Astrocyte of the hippocampus (primary cell): ENCODE measurements at places on chromosomes 16 and 17.

GRCh38 chr17:57940653-57941329 is 14.4 kb downstream of the CUEDC1 start:
- DNase-seq, result no peak

DNA sequence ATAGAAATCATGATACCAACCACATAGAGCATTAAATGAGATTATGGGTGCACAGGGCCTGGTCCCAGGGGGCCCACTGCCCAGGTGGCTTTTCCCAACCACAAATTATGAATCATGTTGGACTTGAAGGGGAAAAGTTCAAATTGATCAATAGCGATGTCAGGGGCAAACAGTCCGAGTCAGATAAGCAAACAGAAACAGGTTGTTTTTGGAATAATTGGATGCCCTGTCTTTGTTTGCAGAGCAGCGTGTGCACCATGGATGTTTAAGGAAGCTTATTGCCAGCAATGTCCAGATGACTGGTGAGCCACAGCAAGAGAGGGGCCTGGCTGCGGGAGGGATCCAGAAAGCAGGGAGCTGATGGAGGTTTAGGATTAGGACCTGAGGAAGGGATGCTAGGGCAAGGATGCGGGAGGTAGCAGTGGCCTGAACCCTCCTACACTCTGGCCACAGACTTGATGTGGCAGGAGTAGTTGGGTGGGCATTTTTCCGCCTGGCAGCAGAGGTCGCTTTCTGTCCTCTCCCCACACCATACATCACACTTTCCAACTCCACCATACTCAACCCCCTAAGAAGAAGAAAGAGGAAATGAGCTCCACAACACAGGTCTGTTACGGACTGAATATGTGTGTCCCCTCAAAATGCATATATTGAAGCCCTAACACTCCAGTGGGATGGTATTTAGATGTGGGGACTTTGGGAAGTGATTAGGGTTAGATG is 266.4 kb upstream of the RPL38 start:
- no peak for DNase-seq

DNA sequence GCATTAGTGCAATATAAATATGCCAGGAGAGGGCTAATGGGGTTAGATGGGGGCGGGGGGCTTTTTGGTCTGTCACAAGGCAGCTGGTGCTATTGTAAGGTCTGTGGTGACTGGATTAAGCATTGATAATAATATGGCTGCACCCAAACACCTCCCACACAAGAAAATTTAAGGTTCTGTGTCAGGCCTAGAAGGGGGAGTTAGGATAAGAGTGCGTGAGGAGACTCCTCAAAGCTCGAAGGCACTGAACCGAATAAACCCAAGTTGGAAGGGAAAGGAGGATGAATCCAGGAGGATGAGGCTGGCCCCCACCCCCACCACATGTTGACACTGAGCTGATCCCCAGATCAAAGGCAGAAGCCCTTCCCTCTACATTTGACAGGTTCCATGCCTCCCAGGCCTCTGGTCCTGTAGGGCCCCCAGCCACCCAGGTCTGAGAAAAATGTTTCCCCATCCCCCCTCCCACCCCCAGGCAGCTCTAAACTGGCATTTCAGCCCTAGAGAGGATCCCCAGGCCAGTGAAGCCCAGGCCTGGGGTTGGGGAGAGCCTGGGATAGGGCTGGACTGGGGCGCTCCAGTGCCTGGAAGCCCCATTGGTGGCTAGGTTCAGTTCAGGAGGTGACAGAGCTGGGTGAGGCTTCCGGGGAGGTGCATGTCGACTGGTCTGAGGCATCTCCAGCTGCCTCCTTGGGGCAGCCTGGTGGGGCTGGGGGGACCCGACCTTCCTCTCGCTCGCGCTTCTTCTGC is 1.7 kb downstream of the HOXB1 start:
- DNase-seq, result no peak

GRCh38 chr17:19384723-19385391 is 2.1 kb downstream of the MFAP4 start:
- peak; percentile 46 for DNase-seq

- DNase-seq, result peak; percentile 21
These were observed 13.8 kb upstream of the SP2 start for GRCh38 chr17:47882247-47882646.

GRCh38 chr17:75514299-75514918 is 928 bp downstream of the CASKIN2 start:
- DNase-seq, result peak; percentile 55

- no peak for DNase-seq
These were observed 14.1 kb downstream of the ACE start for GRCh38 chr17:63490858-63491400.

- peak; percentile 87 for DNase-seq
These were observed at the start of gene SP6 for GRCh38 chr17:47850692-47851573. TSS of gene SP6 (minus strand) at chr17:47851163. CDS start at chr17:47848429, 2,734 bp downstream.

DNA sequence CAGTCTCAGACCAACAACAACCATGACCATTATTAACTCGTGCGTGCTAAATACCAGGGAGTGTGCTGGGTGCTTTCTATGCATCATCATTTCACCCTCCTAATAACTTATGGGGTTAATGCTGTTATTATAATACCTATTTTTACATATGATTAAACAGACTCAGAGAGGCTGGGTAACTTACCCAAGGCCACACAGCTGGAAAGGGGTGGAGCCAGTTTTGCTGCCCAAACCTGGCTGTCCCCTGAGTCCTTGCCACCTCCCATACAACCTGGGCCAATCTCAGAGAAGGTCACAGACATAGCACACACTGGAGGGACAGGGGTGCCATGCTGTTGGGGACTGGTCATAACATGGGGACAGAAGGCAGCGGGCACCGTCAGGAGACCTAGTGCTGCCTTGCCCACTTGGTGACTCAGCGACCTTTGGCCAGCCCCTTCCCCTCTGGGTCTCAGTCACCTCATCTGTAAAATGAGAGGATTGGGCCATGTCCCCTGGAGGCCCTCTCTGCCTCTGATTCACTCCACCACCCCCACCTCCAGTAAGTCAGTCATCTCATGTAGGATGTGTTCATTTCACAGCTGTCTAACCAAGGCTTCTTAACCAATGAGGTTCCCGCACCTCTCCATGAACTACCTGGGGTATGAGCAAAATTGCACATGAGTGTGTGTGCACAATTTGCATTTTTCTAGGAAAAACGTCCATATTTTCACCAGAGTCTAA is 11.4 kb upstream of the FADS6 start:
- no peak for DNase-seq

DNA sequence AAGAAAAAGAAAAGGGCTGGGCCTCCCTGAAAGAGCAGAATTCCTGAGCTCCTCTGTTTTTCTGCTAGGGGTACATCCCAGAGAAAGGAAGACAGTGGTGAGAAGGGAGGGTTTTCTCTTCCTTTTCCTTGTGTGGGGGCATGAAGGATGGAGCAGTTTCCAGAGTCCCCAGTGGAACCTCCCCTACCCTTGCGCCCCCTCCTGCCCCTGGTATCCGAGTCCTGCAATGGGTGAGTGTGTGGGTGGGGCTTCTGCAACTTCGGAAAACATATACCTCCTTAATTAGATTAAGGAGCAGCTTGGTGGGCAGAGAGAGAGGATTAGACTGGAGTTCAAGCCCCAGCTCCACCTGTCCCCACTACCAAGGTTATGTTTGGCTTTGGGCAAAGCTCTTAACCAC is 5.4 kb upstream of the GIP start:
- DNase-seq, result no peak

DNA sequence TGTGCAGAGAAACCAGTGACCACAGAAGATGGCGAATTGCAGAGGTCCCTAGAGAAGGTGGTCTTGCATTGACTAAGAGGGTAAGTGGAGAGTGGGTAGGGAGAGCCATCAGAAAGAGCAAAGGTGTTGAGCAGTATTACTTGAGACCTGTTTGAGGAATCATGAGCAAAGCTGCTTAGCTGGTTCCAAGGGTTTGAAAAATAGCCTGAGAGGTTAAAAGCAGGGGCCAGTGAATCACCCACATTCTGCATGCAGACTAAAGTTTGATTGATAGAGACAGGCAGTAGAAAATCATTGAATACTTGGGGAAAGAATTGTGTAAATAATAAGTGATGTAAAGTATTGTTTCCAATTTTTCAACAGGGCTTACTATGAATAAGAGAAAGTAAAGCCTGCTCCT is 34.0 kb upstream of the KCNJ16 start:
- DNase-seq, result no peak

- no peak for DNase-seq
These were observed 6.5 kb downstream of the PRSS27 start for GRCh38 chr16:2713523-2713922.

GRCh38 chr17:82065193-82065637 is 389 bp downstream of the DUS1L start:
- DNase-seq, result peak; percentile 67

DNA sequence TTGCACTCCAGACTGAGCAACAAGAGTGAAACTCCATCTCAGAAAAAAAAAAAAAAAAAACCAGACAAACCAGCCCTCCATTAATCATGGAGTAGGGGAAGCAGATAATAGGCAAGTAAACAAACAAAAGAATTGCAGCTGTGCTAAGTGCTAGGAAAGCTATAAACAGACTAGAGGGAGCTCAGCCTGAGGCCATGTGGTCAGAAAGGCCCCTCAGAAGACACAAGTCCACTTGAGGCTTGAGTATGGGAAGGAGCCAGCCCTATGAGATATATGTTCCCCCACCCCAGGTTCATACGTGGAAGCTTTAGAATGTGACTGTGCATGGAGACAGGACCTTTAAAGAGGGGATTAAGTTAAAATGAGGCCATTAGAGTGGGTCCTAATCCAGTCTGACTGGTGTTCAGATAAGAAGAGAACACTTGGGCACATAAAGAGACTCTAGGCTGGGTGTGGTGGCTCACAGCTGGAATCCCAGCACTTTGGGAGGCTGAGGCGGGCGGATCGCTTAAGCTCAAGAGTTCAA is 132.6 kb upstream of the NOL11 start:
- no peak for DNase-seq

DNA sequence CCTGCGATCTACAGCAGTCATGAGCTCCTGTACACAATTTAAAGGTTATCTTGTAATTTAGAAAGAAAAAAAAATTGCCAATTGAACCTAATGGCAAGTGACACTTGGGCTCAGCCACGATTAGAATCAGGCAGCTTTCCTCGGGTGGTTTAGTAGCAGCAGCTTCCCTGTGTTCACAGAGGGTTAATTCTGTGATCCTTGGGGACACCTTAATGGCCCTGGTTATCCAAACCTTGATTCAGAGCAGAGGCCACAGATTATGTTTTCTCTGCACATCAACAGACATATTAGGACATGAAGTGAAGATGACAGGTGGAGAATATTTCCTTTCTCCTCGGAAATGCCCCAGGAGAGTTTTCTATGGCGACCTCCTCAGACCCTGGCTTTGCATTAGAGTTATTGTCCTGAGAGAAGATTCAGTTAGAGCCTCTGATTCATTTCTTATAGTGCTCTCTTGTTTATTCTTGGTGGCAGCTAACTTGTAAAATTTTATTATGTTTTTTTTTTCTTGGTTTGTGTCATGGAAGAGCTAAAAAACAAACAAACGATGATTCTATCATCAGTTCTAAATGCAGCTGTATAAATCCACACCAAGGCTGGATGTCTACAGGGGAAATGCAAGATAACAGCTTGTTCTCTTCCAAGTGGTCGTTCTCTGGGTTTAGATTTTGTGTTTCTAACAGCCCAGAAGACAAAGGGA is 351.2 kb upstream of the DYNLRB2 start:
- DNase-seq, result no peak

DNA sequence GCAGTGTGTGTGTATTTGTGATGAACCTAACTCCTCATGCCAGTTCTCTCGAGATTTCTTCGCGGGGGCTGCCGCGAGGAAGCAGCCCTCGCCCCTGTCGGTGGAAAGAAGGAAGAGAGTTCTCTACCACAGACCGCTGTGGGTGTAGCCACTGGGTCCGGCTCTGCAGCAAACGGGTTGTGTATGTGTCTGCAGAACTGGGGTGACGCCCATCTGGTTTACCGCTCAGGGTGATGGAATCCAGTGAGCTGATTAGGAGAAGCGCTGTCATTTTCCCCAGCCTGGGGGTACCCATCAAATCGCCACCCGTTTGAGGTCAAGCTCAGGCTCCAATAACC is 7.7 kb downstream of the CORO6 start:
- DNase-seq, result no peak

DNA sequence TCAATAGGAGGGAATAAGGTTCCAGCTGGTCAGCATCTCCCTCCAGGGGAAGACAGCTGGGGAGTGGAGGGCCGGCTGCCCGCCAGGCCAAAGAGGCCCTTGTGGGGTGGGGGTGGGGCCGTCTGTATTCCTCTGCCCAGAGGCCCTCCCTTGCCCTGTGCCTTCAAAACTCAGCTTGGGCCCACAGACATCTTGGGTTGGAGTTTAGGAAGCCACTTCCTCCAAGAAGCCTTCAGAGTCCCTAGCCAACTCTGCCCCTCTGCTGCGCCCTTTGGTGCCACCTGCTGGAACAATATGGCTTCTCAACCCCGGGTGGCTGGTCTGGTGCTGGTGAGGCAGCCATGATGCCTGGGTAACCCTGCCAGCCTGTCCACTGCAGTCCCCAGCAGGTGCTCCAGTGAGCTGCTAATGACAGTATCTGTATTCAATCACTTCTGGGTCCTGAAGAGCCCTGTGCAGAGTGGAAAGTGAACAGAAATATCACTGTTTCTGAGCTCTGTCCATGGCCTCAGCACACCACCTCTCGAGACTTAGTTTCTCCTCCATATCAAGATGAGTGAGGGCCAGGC is 16.7 kb downstream of the HSD11B2 start:
- no peak for DNase-seq

- DNase-seq, result peak; percentile 9
These were observed 15.6 kb upstream of the CBFB start for GRCh38 chr16:67013233-67013822.

GRCh38 chr17:64964796-64965195 is 45.5 kb upstream of the LRRC37A3 start:
- peak; percentile 83 for DNase-seq

- DNase-seq, result peak; percentile 67
These were observed 5.1 kb downstream of the ABCA3 start for GRCh38 chr16:2335286-2335895.

- DNase-seq, result no peak
These were observed 4.5 kb upstream of the ORAI3 start for GRCh38 chr16:30944352-30944751.

GRCh38 chr17:17493986-17494466 is 2.2 kb downstream of the RASD1 start:
- DNase-seq, result peak; percentile 68

DNA sequence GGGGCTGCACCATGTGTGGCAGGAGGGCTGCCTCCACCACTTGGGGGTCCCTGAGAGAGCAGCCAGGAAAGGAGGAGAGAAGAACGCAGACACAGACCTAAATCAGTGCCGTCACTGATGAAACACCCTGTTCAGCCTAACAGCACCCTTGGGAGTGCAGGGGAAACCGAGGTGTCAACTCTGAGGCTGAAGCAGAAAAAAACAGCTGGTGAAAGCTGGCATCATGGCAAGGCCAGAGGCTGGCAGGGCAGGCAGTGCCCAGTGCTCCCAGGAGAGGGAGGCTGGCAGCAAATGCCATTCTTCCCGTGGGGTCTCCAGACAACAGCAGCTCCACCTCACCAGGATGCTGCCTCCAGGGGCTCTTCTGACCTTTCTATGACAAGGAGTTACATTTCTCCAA is 23.1 kb downstream of the SPHK1 start:
- no peak for DNase-seq

- DNase-seq, result peak; percentile 69
These were observed 86.4 kb upstream of the LGALS9 start for GRCh38 chr17:27544350-27545131.
